ENCODE measurements at places on chromosomes 7 and 10.

DNA sequence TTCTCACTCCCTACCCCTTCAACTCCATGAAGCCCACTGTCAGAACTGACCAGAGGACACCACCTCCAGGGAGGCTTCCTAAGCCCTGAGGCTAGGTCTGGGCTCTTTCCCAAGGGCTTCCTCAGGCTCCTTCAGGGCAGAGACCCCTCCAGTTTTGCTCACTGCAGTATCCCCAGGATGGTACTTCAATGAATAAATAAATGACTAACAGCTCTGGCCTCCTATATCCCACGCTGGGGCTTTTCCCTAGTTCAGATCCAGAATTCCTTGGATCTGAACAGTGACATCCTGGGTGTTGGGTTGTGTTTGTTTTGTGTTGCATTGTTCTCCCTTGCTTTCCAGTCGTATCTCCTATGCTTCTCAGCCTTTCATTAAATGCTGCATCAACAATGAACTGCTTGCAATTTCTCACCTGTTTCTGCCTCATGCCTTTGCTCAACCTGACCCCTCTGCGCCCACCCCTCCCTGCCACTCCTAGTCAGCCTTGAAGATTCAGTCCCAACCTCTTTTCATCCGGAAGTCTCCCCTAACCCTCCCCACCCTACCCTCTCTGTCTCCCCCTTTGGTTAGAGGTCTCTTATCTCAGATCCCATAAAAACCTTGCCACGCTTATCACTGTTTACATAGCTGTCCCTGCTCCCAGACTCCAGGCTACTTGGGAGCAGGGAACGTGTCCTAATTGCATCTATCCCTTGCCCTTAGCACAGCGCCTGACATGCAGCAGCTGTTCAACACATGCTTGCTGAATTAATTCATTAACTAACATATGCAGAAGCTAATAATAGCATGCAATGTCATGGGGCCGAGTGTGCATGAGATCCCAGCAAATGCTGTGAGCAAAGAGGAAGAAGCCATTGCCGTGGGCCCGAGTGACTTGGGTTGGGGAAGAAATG lies 41.7 kb downstream of the PPP1R3C start:
- peak overlapping the region; percentile 86 for H3K27ac ChIP-seq
- DNase-seq: no peak
- H3K4me3 ChIP-seq: no peak overlapping the region
- H3K36me3 ChIP-seq: no peaks in the 10 kb centered on the region

- no peak for DNase-seq
- H3K4me1 ChIP-seq: no peaks in the 10 kb centered on the region
- H3K27ac ChIP-seq: no peak overlapping the region
- no peaks in the 10 kb centered on the region for H3K36me3 ChIP-seq
- no peak overlapping the region for H3K4me3 ChIP-seq
- H3K27me3 ChIP-seq: no peaks in the 10 kb centered on the region
These were observed 58.9 kb downstream of the SFMBT2 start for GRCh38 chr10:7351894-7352293.

DNA sequence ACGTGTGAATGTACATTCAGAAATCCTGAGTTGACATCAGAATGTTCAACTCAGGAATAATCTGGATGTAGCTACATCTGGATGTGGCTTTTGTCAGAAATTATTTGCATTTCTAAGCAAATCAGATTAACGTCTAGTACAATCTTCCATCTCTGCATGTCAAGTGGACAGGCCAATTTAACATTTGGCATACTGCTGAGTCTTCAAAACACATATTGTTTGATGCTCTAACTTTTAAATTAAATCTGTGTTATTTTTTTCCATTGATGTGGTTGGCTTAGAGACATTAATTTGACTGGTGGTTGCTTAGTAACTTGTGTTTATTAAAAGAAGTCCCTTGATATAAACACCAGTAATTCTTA lies 3.4 kb downstream of the STAMBPL1 start:
- H3K4me1 ChIP-seq: peaks cover 3% of the 10 kb centered on the region
- no peak overlapping the region for H3K27ac ChIP-seq
- DNase-seq: no peak
- H3K27me3 ChIP-seq: no peaks in the 10 kb centered on the region
- H3K36me3 ChIP-seq: no peaks in the 10 kb centered on the region

DNA sequence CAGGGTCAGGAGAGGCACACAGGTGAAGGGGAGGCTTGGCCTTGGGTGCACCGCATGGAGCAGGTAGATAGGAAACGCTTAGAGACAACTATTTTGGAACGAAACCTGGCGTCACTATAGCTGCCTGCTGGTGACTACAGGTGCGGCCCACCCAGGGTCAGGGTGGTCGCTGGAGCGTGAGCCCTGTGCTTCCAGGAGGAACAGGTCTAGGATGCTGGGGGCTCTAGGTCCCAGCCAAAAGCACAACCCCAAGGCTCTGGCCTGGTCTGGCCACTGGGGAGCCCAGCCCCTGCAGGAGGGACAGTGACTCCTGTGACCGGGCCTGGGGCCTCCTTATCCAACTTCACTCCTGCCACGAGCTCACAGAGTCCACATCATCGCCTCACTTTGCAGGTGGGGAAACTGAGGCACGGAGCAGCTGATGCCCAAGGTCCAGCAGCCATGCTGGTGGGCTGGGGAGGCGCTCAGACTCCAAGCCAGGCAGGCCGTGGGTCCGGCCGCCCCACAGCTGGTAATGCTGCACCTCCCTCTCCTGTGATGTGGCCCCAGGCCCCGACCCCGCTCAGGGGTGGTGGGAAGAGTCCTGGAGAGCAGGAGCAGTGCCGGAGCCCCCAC lies 9.0 kb downstream of the LFNG start:
- H3K27me3 ChIP-seq: no peaks in the 10 kb centered on the region
- H3K4me3 ChIP-seq: no peak overlapping the region
- H3K27ac ChIP-seq: peak overlapping the region; percentile 87
- DNase-seq: no peak
- H3K4me1 ChIP-seq: peaks cover 25% of the 10 kb centered on the region

DNA sequence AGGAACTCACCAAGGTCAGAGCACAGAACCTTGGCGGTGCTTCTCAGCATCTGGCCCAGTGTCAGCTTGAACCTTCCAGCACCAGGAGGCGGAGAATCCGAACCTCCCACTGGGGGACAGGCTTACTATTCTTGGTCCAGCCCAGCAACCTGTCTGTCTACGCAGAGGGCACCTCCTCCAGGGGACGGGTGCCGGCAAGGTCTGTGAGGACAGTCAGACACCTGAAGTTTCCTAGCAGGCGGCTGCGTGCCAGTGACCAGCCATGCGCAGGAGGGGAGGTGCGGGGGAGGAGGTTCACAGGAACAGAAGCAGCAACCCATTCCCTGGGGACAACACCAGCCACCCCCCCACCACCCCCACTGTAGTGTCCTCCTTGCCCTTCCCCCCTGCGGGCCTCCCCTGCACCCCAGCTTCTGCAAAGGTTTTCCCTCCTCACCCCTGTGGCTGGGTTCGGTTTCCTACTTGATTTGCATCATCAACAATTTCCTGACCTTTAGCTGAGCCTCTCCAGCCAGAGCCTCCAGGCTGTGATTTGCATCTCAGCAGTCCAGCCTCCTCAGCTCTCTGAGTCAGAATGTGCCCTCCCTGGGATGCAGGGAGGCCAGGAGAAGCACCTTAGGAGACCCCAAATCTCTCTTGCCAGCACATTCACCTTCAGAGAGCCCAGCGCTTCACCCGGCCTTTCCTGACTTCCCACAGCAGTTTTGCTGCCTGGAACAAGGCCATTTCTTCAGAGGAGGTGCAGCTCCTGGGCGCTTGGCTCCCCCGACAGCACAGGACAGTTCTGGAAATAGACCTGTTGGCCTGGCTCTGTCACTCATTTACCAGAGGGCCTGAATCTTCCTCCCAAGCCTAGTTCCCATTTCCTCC lies 107.5 kb upstream of the NPS start:
- DNase-seq: no peak
- H3K4me3 ChIP-seq: no peak overlapping the region
- H3K4me1 ChIP-seq: no peaks in the 10 kb centered on the region
- H3K27me3 ChIP-seq: no peaks in the 10 kb centered on the region

DNA sequence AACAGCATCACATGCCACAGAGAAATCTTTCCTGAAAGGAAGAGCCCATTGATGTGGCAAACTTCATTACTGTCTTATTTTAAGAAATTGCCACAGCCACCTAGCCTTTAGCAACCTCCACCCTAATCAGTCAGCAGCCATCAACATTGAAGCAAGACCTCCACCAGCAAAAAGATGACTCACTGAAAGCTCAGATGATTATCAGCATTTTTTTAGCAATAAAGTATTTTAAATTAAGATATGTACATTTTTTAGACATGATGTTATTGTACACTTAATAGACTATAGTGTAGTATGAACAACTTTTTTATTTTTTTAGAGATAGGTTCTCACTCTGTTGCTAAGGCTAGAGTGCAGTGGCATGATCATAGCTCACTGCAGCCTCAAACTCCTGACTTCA lies 14.8 kb downstream of the STEAP1B start:
- no peaks in the 10 kb centered on the region for H3K36me3 ChIP-seq
- no peak overlapping the region for H3K27ac ChIP-seq
- no peaks in the 10 kb centered on the region for H3K27me3 ChIP-seq
- H3K4me1 ChIP-seq: no peaks in the 10 kb centered on the region

DNA sequence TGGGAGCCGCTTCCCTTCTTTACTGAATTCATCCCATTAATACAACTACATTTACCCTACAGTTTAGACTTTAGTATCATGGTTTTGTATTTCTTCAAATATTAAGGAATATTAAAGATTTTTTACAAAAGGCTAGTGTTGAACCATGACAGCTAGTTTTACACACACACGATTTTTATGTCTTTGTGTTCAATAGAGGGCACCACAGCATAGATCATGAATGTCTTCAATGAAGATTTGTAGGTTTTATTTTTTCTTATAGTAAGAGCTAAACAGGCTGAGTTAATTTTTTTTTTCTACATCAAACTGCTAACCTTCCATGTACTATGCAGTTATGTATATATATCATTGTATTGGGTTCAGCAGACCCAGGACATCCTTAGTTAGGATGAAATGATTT lies 76.9 kb downstream of the SNX10 start:
- no peaks in the 10 kb centered on the region for H3K36me3 ChIP-seq
- no peak for DNase-seq
- no peak overlapping the region for H3K27ac ChIP-seq
- no peaks in the 10 kb centered on the region for H3K4me1 ChIP-seq
- H3K4me3 ChIP-seq: no peak overlapping the region

- peak; percentile 96 for DNase-seq
- H3K4me3 ChIP-seq: peak overlapping the region; percentile 32
- no peaks in the 10 kb centered on the region for H3K36me3 ChIP-seq
These were observed 36.8 kb downstream of the MYOF start for GRCh38 chr10:93445097-93445960.

DNA sequence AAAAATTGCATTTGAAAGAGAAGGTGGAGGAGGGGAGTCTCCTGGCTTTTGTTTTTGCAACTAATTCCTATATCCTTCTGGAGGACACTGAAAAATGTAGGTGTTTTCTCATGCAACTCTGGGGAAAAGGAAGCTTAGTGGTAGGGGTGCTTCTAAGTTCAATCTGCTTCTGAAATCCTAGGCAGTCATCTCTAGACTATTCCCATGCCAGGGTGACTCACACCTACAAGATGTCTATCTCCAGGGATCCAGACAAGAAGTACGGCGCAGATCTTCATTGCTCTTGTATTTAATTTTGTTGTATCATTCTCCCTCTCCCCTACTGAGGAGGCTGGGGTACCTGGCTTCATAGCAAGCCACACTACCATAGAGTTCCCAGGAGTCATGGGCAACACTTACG lies 258.8 kb downstream of the PHF14 start:
- H3K4me3 ChIP-seq: no peak overlapping the region
- H3K36me3 ChIP-seq: no peaks in the 10 kb centered on the region
- DNase-seq: no peak
- no peaks in the 10 kb centered on the region for H3K4me1 ChIP-seq
- no peaks in the 10 kb centered on the region for H3K27me3 ChIP-seq
- H3K27ac ChIP-seq: no peak overlapping the region

Data from breast epithelium (tissue), 4 donors.